Stimulated activated CD4-positive, alpha-beta T cell treated with anti-CD3 and anti-CD28 coated beads, Interleukin-15, amount 100 ng/mL, for 48 hours (primary cell): ENCODE measurements at places on chromosomes 5 and 9.

DNA sequence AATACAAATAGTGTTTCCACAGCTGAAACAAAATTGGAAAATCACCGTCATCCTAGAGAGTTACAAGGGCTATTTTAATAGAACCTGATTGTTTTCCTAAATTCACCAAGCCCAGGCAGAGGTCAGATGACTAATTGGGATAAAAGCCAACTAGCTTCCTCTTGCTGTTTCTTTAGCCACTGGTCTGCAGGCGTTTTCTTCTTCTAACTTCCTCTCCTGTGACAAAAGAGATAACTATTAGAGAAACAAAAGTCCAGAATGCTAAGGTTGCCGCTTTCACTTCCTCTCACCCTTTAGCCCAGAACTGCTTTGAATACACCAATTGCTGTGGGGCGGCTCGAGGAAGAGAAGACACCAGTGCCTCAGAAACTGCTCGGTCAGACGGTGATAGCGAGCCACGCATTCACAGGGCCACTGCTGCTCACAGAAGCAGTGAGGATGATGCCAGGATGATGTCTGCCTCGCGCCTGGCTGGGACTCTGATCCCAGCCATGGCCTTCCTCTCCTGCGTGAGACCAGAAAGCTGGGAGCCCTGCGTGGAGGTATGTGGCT is at the start of gene TLR4:
Gene TLR4 (plus strand): TSS at position 380 of the 552 bp plus-strand sequence. CDS start 70 bp downstream, at position 450.
- DNase-seq = no peak

DNA sequence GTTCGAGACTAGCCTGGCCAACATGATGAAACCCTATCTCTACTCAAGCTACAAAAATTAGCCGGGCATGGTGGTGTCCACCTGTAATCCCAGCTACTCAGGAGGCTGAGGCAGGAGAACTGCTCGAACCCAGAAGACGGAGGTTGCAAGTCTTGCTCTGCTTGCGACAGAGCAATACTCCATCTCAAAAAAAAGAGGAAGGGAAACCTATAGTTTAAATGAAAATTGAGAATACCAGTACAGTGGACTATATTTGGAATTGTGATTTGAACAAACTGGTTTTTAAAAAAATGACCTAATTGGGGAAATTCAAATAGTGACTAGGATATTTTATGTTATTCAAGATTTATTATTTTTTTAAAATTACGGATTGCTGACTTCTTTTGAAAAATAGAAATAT is 33.2 kb downstream of the DIAPH1 start:
- no peak for DNase-seq

GRCh38 chr5:176610435-176610773 is 448 bp upstream of the GPRIN1 start:
- DNase-seq = no peak

DNA sequence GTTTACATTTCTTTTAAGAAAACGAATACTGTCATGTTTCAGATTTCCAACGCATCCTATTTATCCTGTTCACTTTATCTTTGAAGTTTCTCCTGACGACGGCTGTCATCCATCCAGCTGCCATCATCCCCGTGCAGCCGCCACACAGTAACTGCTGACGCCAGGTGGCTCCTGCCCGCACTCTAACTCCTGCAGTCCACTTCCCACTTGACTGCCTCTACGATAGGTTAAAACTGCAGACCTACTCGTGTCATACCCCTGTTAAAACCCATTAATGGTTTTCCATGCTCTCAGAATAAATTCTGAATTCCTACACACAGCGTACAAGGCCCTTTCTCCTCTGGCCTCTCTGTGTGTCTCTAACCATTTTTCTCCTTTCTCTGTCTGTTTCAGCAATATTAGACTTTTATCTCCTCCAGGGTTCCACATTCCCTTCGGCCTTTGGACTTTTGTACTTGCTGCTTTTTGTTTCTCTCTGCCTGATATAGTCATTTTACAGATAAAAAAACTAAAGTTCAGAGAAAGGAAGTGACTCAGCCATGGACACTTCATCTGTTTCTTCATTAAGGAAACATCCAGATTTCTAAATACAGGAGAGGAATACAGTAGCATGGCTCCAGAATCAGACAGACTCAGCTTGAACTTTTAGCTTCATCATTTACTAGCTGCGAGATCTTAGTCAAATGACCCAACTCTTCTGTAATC is 84.9 kb downstream of the ADAMTS12 start:
- no peak for DNase-seq

GRCh38 chr5:180808461-180809000 is 5.9 kb upstream of the MGAT1 start:
- no peak for DNase-seq

DNA sequence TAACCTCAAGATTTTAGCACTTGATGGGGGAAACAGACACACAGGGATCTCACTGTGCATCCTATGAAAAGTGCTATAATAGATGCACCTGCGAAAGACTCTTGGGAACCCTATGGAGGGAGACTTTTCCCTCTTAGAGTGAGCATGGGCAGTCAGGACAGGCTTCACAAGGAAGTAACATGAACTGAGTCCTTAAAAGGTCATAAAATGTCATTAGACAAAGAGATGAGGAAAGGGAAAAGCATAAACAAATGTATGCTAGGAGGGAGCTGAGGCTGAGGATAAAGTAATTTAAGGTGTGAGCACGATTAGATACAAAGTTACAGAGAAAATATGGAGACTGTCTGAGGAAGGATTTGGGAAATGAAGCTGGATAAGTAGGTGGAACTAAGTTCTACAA is 60.6 kb upstream of the MIER3 start:
- no peak for DNase-seq

DNA sequence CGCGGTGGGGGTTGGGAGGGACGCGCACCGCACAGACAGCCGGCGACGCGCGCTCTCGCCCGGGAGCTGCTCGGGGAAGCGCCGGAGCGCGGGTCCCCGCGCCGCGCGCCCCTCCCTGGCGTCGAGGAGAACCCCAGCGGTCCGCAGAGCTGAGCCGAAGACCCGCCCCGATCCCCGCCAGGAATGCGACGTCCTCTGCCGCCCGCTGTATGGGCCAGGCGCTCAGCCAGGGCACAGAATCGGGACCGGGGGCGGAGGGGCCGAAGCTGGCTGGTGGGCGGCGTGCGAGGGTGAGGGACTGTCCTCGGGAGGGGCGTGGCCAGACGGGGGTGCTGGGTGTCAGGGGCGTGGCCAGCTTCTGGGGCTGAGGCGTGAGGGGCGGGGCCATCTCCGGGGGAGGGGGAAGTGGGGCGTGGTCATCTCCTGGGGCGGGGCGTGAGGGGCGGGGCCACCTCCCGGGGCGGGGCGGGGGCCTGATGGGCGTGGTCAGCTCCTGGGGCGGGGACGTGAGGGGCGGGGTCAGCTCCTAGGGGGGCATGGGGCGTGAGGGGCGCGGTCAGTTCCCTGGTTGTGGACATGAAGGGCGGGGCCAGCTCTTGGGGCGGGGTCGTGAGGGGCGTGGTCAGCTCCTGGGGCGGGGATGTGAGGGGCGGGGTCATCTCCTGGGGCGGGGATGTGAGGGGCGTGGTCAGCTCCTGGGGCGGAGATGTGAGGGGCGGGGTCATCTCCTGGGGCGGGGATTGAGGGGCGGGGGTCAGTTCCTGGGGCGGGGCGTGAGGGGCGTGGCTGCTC is 965 bp downstream of the PTGDS start:
- peak; percentile 62 for DNase-seq

DNA sequence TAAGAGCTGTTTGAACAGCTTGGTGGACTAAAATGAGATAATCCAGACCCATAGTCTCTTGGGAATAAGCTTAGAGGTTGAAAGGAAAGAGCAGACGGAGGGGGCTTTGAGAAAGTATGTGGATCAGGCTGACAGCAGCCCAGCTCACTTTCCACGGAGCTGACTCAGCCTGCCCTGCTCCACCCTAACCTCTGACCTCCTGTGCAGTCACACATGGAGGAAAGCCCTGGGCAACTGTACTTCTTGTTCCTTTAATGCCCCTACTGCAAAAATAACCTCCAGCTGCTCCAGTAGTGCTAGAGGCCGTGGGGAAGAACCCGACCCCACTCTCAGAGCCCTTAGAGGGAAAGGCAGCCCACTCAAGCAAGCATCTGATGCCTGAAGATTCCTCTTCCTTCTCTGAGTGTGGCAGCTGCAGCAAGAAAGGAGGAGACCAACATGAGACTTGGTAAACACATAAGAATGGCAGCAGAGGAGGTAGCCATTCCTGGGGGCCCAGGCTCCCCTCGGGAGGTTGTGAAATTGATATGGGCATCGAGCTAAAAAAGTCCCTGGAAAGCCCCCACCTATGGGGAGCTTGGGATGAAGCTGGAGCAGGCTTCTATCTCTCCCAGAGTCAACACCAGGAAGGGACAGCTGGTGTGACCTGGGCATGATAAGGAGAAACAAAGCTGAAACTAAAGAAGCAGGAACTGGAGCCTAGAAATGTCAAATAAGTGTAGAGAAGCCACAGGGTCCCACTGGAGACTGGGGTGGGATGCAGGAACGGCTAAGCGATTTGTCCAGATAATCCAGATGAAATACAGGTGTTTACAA is 204.3 kb downstream of the PIK3R1 start:
- DNase-seq = no peak

DNA sequence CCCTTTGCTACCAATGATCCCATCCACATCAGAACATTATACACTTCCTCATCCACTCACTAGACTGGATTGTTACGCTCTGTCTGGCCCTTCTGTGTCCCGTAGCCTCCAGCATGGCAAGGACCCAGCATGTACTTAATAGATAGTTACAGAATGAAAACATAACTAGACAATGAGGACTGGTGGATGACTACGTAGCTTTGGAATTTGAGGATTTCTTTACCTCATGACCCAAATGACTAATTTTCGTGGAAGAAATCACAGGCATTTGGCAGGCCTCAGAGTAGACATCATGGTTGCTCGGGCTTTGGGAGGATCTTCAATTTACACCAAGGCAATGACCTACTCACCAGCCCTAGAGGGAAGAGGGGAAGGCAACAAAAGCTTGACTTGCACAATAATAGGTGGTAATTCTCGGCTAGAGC is 299.8 kb downstream of the TLE1 start:
- no peak for DNase-seq

DNA sequence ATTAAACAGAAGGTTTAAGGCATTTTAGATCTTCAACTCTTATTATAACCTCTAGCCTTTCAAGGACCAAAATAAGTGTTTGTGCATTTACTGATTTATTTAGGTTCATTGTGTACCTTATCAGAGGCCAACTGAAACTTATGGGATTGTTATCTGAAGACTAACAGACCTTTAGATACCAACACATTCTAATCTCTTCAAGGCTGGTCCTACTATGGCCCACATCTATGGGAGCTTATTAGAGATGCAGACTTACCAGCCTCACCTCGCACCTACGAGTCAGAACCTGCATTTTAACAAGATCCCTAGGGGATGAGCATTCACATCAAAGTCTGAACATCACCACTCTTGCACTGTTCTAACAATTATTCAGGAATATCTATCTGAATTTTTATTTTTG is 1.9 kb downstream of the IARS1 start:
- no peak for DNase-seq

DNA sequence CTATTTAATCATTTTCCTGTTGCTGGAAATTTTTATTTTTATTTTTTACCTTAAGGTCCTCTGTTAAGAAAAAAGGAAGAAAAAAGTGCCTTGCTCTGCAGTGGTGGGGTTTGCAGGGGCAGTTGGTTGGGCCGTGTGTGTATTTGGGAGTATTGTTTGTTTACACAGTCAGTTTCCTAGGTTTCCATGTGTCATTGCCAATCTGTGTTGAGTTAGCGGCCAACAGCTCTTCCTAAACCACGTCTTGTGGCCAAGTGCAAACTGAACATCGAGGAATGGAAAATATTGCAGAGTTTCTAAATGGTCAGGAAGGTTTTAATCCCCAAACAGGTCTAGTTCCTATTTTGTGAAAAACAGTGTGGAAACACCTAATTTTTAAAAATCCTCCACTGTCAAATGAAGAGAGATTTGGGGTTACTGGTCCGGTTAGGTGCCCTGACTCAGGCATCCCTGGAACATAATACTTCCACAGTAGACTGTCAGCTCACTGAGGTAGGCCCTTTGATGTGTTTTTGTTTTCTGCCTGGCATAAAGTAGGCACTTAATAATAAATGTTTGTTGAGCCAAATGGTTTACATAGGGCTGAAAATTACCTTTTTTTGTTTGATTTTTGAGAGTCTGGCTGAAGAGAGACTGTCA is 37.0 kb downstream of the MAMDC2 start:
- no peak for DNase-seq

DNA sequence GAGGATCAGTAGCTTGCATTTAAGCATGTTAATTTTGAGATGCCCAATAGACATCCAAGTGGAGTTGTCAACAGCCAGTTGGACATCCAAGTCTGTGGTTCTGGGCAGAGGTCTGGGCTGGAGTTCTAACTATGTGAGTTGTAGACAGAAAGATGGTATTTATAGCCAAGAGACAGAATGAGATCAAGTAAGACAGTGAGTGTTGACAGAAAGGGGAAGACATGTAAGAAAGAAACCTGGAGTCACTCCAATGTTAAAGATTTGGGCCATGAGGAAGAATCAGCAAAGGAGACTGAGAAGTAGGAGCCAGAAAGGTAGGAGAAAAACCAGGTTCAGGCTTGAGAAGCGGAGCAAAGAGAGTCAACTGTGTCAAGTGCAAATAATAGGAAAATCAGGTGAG is 95.5 kb upstream of the PUM3 start:
- no peak for DNase-seq

DNA sequence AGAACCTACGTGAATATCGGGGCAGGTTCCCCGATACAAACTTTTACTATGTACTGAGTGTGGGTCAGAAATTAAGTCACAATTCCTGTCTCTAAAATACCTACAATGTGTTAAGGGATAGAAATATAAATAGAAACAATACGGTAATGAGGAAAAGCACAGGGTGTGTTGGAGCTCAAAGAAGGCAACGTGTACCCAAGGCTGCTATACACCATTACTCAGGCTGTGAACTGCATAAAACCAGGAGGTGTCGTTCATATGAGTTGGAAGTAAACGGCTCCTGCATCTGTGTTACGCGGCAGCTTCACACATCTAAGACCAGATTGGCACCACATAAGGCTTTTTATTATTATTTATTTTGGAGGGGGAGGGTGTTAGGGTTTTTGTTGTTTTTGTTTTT is 50.1 kb upstream of the TRPM3 start:
- no peak for DNase-seq

- peak; percentile 21 for DNase-seq
Observed at GRCh38 chr5:178839319-178839704, 20.4 kb upstream of the ZNF354B start.
